Liver (tissue), 10 donors: ENCODE measurements at places on chromosomes 4 and X. TPM values are rescaled to one million over a fixed set of nuclear protein-coding genes. Genes with fewer than 3 reads are reported as not detected.

DNA sequence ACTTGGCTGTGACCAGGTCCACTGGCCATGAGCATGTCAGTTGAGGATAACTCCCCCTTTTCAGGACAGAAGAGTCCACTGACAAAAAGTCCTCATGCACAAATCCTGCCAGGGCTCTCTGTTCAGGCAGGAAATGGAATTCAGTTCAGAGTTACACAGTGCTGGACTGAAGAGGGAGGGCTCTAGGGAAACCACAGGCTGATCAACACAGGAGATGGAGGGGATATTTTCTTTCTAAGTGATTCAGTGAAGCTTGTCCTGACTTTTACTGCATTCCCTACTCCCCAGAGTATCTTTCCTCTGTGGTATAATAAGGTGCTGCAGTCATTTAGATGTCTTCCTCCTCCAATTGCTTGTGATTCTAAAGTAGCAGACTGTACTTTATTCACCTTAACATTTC is 335.5 kb upstream of the IGFBP7 start:
- DNase-seq = no peak
- H3K27ac ChIP-seq = no peak overlapping the region
- no peak overlapping the region for H3K4me3 ChIP-seq
- H3K27me3 ChIP-seq = peaks cover 5% of the 10 kb centered on the region
- H3K4me1 ChIP-seq = peaks cover 12% of the 10 kb centered on the region

Gene TCEAL2
- not detected for polyA plus RNA-seq

Gene PNMA5
- polyA plus RNA-seq = not detected

DNA sequence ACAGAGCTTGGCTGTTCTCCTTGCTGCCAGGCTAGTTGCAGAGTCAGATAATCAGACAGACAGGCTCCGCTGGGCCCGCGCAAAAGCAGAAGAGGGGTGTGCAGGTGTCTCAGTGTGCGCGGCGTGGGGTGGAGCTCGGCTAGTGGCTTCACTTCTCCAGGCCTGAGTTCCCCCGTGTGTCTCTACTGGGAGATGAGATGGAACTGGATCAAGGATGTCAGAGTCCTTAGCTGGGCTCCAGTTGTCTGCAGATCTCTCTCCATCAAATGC is 21.1 kb downstream of the HTRA3 start:
- DNase-seq = no peak
- H3K27me3 ChIP-seq = no peaks in the 10 kb centered on the region
- H3K4me1 ChIP-seq = no peaks in the 10 kb centered on the region
- H3K27ac ChIP-seq = no peak overlapping the region

- H3K4me3 ChIP-seq = no peak overlapping the region
- H3K27ac ChIP-seq = no peak overlapping the region
- no peaks in the 10 kb centered on the region for H3K36me3 ChIP-seq
- DNase-seq = no peak
Observed at GRCh38 chr4:1091561-1091995, 21.8 kb downstream of the RNF212 start.

DNA sequence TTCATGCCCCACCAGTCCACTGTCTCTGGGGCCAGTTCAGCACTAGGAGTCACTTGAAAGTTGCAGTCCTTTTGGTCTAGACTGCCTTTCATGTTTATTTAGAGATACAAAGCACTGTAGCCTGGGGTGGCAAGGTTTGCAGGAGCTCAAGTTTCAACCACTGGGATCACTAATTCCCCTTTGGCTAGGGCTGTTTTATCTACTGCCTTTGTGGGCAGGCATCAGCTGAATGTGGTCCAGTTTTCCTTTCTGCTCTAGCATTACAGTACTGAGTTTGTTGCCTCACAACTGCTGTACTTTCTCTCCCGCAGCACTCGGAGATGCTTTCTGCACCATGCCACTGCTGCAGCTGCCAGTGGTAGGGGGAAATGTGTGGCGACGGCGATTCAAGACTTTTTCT is 222.3 kb upstream of the HDX start:
- no peaks in the 10 kb centered on the region for H3K36me3 ChIP-seq
- no peak overlapping the region for H3K27ac ChIP-seq
- no peaks in the 10 kb centered on the region for H3K27me3 ChIP-seq
- no peak overlapping the region for H3K4me3 ChIP-seq

Gene MAGEH1
- 11.0 TPM for polyA plus RNA-seq

DNA sequence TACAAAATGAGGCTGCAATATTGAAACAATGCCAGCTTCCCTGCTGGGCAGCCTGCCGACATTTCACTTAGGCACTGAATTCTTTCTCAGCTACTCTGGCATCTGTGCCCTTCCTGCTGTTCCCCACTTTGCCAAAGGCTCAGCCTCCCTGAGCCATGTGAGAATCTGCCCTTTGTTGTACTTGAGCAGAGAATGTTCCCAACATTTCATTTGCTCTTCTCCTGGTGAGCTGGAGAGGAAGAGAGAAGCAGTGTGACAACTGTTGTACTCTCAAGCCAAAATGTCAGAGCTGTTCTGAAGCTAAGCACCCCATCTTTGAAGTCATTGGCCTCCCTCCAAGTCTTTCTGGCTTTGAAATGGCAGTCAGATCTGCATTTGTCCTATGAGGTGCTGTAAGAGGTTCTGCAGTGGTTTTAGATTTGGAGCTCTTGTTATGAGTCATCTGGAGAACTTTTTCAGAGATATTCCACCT is 32.5 kb downstream of the LANCL3 start:
- no peaks in the 10 kb centered on the region for H3K4me1 ChIP-seq
- no peak for DNase-seq
- no peaks in the 10 kb centered on the region for H3K27me3 ChIP-seq
- no peak overlapping the region for H3K4me3 ChIP-seq
- H3K36me3 ChIP-seq = no peaks in the 10 kb centered on the region

GRCh38 chr4:111864066-111864465 is 281.2 kb upstream of the FAM241A start:
- DNase-seq = no peak
- H3K4me1 ChIP-seq = no peaks in the 10 kb centered on the region
- no peaks in the 10 kb centered on the region for H3K36me3 ChIP-seq
- no peak overlapping the region for H3K4me3 ChIP-seq
- H3K27ac ChIP-seq = no peak overlapping the region

GRCh38 chr4:126028876-126029275 is 714.1 kb downstream of the FAT4 start:
- no peaks in the 10 kb centered on the region for H3K27me3 ChIP-seq
- no peak overlapping the region for H3K4me3 ChIP-seq
- H3K4me1 ChIP-seq = no peaks in the 10 kb centered on the region
- DNase-seq = no peak

Gene EGF
- polyA plus RNA-seq = not detected

- peaks cover 1% of the 10 kb centered on the region for H3K4me1 ChIP-seq
- H3K27me3 ChIP-seq = no peaks in the 10 kb centered on the region
- no peak overlapping the region for H3K4me3 ChIP-seq
- H3K36me3 ChIP-seq = no peaks in the 10 kb centered on the region
Observed at GRCh38 chr4:48127682-48128404, 6.2 kb downstream of the TXK start.

GRCh38 chr4:113950207-113950606 is 29.2 kb downstream of the ARSJ start:
- H3K36me3 ChIP-seq = no peaks in the 10 kb centered on the region
- no peak overlapping the region for H3K27ac ChIP-seq
- H3K4me3 ChIP-seq = no peak overlapping the region
- peaks cover 7% of the 10 kb centered on the region for H3K4me1 ChIP-seq

DNA sequence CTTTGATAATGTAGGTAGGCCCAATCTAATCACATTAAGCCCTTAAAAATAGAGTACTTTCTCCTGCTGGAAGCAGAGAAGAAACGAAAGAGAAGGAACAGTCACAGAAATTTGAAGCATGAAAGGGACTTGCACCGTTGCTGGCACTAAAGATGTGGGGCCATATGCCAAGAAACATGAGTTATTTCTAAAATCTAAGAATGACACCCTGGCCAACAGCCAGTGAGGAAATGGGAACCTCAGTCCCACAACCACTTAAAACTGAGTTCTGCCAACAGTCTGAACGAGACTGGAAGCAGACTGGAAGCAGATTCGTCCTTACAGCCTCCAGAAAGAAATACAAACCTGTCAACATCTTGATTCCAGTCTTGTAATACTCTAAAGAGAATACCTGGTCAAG is 70.1 kb downstream of the CENPC start:
- no peak overlapping the region for H3K4me3 ChIP-seq
- peaks cover 33% of the 10 kb centered on the region for H3K36me3 ChIP-seq
- H3K27ac ChIP-seq = no peak overlapping the region
- no peak for DNase-seq

Gene MAGEB17
- not detected for polyA plus RNA-seq

Gene MCUB
- polyA plus RNA-seq = 1.3 TPM

DNA sequence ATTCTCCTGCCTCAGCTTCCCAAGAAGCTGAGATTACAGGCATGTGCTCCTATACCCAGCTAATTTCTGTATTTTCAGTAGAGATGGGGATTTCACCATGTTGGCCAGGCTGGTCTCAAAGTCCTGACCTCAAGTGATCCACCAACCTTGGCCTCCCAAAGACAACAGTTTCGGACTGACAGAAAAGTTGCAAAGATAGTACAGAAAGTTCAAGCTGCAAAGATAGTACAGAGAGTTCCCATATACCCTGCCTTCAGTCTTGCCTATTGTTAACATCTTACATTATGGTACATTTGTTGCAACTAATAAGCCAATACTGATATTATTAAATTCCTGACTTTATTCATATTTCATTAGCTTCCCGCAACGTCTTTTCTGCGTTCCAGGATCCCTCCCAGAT is 65.8 kb downstream of the SUPT20HL2 start:
- no peaks in the 10 kb centered on the region for H3K27me3 ChIP-seq
- no peak overlapping the region for H3K27ac ChIP-seq
- no peak overlapping the region for H3K4me3 ChIP-seq
- H3K36me3 ChIP-seq = no peaks in the 10 kb centered on the region
- DNase-seq = no peak

Gene TLR2
- polyA plus RNA-seq = 2.9 TPM

Gene BBS7
- polyA plus RNA-seq = 1.8 TPM

- H3K4me1 ChIP-seq = no peaks in the 10 kb centered on the region
- H3K36me3 ChIP-seq = no peaks in the 10 kb centered on the region
- DNase-seq = no peak
- H3K4me3 ChIP-seq = no peak overlapping the region
Observed at GRCh38 chr4:86330961-86331742, 28.7 kb downstream of the MAPK10 start.
